BJ (cell line): ENCODE measurements at places on chromosomes 2 and 18. TPM values are rescaled to one million over a fixed set of nuclear protein-coding genes. Genes with fewer than 3 reads are reported as not detected.

- DNase-seq = no peak
These were observed 54.7 kb downstream of the KCTD18 start for GRCh38 chr2:200454927-200455801.

DNA sequence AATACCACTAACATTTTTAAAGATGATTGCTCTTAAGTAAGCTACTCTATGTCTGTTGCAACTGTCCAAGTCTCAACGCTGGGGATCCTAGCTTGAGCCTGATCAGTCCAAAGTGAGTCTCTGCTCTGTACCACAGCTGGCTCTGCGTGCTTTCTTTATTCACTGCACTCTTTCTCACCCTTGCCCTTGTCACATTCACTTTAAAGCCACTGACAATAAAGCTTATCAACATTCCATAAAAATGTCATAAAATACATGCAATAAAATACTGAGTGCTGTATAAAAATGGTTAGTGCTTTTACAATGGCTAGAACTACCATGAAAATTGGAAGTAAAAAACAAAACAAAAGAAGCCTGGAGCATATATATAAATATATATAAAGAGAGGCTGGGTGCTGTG, 45.5 kb upstream of the LRRTM4 start:
- DNase-seq = no peak

DNA sequence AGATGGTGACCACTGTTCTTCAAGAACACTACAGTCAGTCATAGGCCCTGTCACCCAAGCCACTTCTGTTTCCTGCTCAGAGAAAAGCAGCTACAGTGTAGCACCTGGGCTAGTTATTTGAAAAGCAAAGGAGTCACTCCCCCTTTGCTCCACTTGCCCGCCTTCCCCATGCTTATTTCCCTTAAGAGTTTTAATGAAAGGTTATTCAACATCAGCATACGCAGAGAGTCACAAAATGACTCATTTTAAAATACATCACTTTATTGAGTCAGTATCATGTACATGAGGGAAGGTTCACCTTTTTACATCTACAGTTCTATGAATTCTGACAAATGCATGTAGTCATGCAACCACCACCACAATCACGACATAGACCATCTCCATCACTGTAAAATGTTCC, 71.3 kb downstream of the TNFRSF11A start:
- DNase-seq = no peak

DTNA gene
- 4.9 and 5.5 TPM in 2 replicates for polyA plus RNA-seq

DNA sequence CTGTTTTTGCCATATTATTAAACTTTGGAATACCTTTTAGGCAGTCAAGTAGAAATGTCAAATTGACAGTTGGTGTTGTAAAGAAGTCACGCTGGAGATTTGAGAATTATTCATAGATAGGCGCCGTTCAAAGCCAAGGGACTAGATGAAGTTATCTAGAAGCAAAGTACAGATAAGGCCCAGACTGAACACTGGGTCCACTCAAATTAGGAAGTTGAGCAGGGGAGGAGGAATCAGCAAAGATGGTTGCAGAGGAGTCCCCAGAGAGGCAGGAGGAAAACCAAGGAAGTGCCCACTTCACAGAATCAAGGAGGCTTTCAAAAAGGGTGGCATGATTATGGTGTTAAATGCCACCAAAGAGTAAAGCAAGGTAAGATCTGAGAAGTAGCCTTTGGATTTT, 9.6 kb upstream of the ALS2 start:
- no peak for DNase-seq

RFTN2 gene
- polyA plus RNA-seq = 0.04 and 0.16 TPM in 2 replicates

RAX gene
- not detected in 2 replicates for polyA plus RNA-seq
